ENCODE measurements at places on chromosomes 7 and 10.

- DNase-seq: no peak
Measured at GRCh38 chr7:32536016-32536415, 40.7 kb downstream of the AVL9 start.

- no peak for DNase-seq
Measured at GRCh38 chr7:66356277-66356721, 151.2 kb downstream of the TPST1 start.

DNA sequence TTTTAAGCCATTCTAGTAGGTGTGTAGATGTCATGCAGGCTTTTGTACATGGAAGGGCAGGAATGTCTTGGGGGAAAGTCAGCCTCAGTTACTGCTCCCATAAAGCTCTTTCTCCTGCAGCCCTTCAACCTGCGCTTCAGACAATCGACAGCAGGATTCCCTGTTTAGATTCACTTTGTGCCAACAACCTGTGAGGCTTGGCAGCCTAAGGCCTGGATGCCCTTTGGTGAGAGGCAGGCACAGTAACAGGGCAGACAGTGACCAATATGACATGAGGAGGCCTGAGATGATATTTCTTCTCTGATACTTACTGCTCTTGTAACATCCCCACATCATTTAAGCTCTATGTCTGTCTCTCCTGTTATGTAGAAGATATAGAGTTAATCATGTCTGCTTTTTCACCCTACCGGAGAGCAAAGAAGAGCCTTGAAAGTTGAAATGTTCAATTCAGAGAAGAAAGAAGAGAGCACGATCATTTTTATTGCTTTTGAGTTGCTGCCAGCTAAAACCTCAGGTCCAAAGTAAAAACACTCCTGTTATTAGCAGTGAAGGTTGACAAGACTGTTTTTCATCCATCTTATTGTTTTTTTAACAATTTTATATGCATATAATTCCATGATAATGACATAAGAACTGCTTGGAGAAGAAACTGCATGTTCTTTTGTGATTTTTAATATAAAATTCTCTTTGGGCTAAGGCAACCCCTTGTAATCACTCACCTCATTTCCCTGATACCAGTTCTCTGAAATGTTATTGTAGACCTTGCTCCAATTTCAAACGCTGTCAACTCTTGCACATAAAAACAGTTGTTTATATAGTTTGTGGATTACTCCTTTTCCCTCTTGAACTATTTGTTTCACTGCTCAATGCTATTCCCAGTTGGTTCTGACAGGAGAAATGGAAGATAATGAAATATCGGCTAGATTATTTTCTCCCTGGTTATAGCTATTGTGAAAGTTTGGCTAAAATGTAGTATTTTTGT, 140.9 kb downstream of the GALNT17 start:
- DNase-seq: no peak

GRCh38 chr10:76150139-76150875, 718.9 kb downstream of the LRMDA start:
- DNase-seq: no peak

DNA sequence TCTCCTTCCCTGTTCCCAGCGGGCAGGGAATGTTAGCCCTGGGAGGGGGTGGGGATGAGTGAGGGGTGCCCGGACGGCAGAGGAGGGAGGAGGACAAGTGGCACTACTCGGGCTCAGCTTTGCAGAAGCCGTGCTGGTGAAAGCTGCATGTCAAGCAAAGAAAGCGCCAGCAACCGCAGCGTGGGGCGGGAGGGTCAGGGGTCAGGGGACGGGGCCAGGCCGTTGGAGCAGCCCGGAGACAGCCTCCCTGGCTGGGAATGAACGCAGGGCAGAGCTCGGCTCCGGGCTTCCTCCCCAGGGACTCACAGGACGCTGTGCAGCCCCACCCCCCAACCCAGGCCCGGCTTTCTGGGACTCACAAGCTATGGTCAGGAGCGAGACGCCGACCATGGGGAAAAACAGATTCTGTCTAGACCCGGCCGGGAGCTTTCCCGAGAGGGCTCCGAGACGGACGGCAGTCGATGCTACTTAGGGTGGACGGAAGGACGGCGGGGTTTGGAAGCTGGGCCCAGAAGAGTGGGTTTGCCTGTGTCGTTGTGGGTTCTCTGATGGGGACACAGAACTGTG, 113.4 kb downstream of the VIPR2 start:
- DNase-seq: no peak

DNA sequence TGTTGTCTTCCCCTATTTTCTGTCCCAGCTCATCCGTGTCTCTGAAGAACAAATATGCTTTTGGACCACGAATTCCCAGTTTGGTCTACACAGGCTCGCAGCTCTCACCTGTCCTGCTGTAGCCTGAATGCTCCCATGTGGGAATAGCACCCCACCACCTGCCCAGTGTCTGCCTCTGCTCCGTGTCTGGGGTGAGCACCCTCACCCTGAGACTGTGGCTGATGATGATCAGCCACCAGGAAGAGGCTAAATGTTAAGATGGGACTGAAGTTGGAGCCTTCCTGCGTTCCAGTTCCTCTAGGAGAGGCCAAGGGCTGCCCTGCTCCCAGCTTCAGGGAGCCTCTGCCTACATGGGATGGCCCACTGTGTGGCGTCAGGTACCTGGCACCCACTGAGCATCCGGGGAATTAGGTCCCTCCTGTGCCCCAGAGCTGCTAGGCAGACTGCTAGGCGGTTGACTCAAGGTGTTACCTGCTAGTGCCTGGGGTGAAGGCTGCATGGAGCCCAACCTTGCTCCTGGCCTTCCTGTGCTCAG, 3.7 kb downstream of the PGAM2 start:
- no peak for DNase-seq

GRCh38 chr7:7959979-7960670, 8.5 kb upstream of the GLCCI1 start:
- DNase-seq: no peak

DNA sequence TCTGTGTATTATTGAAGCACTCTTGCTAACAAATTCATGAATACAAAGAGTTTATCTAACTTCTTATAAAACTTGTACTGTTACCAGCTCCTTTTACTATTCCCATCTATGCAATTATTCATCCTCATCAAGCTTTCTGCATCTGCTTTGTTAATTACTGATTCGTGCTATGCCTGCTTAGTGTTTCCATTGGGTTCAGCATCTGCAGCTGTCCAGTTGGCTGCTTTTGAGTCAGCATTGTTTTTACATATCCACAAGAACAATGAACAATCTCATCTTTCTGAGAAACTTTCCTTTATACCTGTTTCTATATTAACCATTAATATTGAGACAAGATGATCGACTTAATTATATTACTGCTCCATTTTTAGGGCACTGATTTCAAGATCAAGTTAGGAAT, 19.6 kb upstream of the ANLN start:
- no peak for DNase-seq

- DNase-seq: no peak
Measured at GRCh38 chr7:82339958-82340357, 103.6 kb downstream of the CACNA2D1 start.

DNA sequence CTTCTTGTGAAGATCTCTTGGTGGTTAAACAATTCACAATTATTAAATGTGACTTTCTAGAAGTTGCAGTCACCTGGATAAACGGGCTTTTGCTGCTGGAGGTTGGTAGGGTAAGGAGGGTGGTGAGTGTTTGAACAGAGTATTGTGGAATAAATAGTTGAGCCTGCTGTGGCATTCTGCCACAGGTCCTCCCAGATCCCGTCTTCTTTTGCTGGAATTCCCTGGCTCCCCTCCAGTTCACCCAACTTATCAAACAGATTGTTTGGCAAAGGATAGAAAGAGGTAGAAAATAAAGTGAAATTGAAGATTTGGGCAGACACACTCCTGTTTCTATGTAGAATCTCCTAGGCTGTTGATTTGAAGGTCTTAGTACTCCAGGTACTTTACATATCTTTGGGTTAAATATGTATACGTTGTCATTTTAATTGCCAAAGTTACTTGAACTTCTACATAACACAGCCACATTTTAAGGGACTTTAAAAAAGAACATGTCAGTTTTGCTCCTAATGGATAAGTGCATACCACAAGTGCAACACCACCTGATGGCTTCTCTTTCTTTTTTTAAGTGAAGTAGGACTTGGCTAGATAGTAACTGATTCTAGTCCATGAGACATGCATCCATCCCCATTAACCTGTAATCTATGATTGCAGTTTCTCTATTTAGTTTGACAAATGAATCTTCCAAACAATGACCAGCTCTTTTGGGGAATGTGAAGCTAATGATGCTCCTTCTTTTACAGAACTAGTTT, 83.0 kb downstream of the ARL4A start:
- no peak for DNase-seq

GRCh38 chr10:66928776-66929175, 2.9 kb downstream of the LRRTM3 start:
- no peak for DNase-seq

GRCh38 chr7:151539088-151539671, 19.5 kb upstream of the RHEB start:
- no peak for DNase-seq

DNA sequence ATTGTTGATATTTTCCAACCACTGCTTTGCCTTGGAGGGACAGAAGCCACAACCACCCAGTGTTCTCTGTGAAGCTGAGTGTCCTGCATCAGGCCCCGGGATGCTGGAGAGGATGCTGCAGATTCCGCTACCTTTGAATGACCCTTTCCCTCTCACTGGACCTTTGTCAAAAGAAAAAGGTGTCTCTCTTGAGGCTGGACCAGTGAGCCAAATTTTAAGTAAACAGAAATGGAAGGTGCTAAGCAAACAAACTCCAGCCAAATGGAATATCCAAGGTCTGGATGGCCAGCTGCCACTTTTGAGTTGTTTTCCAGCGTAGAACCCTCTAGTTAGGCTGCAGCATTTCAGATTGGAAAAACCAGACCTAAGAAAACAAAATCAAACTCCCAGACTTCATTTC, 145.5 kb downstream of the TRIL start:
- no peak for DNase-seq

- DNase-seq: no peak
Measured at GRCh38 chr7:373818-374705, 84.1 kb downstream of the FOXL3 start.

DNA sequence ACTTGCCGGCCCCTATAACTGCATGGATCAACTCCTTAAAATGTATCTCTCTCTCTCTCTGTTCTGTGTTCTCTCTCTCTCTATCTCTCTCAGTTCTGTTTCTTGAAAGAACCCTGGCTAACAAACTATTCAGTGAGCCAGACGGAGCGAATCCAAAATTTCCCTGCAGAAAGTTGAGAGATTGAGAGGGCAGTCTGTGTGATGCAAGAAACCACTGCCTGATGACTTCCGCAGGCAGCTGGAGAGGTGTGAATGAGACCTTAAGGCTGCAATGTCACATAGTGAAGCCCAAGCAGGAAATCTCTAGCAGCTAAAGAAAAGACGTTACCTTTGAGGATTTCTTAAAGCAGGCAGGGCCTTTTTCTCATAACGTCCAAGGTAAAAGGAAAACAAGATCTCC, 17.3 kb downstream of the FAM107B start:
- no peak for DNase-seq

- DNase-seq: no peak
Measured at GRCh38 chr10:17001961-17002749, 127.5 kb downstream of the CUBN start.

- DNase-seq: no peak
Measured at GRCh38 chr7:115678086-115678982, 352.2 kb downstream of the TFEC start.

GRCh38 chr7:74143383-74143782, 30.8 kb upstream of the EIF4H start:
- no peak for DNase-seq

- no peak for DNase-seq
Measured at GRCh38 chr10:69449841-69450240, 1.4 kb upstream of the TSPAN15 start.

- no peak for DNase-seq
Measured at GRCh38 chr10:4006051-4006450, 221.0 kb upstream of the KLF6 start.
